PC-3 (cell line): ENCODE measurements at places on chromosomes 1 and 21. TPM values are rescaled to one million over a fixed set of nuclear protein-coding genes. Genes with fewer than 3 reads are reported as not detected.

GRCh38 chr1:96515925-96516324 is 205.7 kb upstream of the PTBP2 start:
- no peak for DNase-seq

DNA sequence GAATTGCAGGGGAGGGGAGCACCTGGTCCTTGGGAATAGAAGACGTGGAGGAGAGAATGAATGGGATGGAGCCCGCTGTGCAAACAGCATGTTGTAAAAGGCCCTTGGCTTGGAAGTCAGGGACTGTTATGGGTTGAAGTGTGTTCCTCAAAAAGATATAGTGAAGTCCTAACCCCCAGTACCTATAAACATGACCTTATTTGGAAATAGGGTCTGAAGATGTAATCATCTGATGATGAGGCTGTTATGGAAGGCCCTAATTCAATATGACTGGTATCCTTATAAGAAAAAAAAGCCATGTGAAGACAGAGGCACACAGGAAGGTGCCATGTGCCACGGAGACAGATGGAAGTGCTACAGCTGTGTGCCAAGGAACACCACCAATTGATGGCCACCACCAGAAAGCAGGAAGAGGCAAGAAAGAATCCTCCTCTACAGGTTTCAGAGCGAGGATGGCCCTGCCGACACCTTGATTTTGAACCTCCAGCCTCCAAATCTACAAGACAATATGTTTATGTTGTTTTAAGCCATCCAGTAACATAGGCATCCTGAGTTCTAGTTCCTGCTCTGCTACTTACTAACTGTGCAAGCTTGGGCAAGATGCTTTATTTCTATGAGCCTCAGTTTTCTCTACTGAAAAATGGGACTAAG is 51.2 kb downstream of the LRRN2 start:
- no peak for DNase-seq

Gene ACTL8
- total RNA-seq, result not detected in 2 replicates

Gene PDE9A
- 0.33 and 1.3 TPM in 2 replicates for total RNA-seq

- DNase-seq, result peak; percentile 26
Measured at GRCh38 chr21:22399681-22400514, 1401.7 kb downstream of the NCAM2 start.

GRCh38 chr1:25427696-25428095 is 3.0 kb upstream of the MACO1 start:
- DNase-seq, result no peak

- DNase-seq, result no peak
Measured at GRCh38 chr1:78540048-78540447, 49.3 kb downstream of the PTGFR start.

Gene PROX1
- total RNA-seq, result 0.12 TPM in 1 of 2 replicates, not detected in the other

GRCh38 chr1:11031624-11032262 is 15.3 kb downstream of the MASP2 start:
- DNase-seq, result no peak

GRCh38 chr21:35226328-35226727 is 177.2 kb upstream of the RUNX1 start:
- peak; percentile 78 for DNase-seq

- DNase-seq, result peak; percentile 74
Measured at GRCh38 chr1:44594871-44595735, 79.2 kb downstream of the TMEM53 start.

DNA sequence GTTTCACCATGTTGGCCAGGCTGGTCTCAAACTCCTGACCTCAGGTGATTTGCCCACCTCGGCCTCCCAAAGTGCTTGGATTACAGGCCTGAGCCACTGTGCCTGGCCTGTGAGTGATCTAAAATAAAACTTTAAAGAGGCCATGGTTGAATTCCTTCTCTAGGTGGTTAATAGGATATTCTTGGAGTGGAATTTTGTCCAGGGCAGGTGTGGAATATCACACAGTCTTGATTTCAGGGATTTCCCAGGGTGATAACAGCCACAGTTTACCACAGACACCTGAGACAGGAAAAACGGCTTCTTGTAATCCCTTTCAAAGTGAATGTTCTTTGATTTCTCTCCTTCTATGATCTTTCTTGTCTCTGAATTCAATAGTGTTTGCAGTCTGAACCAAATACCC is 32.1 kb upstream of the C1orf21 start:
- no peak for DNase-seq

DNA sequence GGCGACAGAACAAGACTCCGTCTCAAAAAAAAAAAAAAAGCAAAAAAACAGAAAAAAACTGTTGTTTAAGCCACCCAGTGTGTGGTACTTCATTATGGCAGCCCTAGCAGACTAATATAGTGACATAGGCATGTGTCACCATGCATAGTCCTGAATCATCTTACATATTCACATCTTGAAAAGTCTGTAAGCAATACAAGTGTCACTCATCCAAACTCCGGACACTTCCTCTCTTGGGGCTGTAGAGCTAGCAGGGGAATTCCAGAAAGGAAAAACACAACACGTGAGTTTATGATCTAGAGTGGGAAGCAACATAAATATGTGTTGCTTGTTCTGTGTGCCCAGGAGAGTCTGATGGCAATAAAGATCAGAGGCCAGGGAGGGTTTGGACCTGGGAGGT is 81.6 kb upstream of the KCNE2 start:
- peak; percentile 60 for DNase-seq

Gene IFI44
- total RNA-seq, result 7.1 and 10.4 TPM in 2 replicates

DNA sequence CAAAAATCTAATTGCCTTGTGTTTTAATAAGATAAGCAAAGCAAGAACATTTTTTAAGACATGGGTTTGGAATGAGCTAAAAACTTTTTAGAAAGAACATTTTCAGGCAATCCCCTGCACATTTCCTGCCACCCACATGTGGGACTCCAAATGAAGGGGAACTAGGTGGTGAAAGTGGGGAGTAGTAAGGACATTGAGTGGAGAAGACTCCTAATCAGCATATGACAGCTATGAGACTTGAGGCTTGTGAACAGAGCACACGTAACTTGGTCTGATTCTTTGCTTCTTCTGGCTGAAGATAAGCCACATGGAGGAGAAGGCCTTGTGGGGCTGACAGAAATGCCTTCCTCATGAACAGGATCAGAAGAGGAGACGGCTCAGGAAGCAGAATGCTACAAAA is 50.3 kb downstream of the FCER1A start:
- DNase-seq, result no peak

Gene SELENOF
- total RNA-seq, result 143 and 174 TPM in 2 replicates

- no peak for DNase-seq
Measured at GRCh38 chr1:240816472-240816871, 204.5 kb upstream of the GREM2 start.

Gene RXFP4
- not detected in 2 replicates for total RNA-seq

DNA sequence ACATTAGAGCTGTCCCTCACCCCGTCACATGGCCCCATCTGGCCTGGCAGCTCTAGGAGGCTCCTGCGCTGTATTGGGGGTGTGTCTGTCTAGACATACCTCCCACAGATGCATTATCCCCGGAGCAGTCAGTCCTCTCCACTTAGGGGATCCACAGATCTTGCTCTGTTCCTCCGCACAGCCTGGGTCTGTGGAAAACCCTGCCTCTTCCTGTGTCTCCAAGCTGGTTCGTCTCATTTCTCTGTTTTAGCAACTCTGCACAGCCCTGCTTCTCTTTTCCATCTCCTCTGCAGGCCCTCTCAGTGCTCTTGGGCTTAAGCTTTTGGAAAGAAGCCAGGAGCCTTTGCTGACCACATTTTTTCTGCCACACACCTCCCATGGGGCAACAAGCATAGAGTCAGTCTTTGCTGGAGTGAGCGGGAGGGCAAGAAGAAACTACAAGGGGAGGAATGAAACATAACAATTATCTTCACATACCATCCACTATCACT is 241.5 kb downstream of the FOXD2 start:
- DNase-seq, result no peak

- DNase-seq, result peak; percentile 72
Measured at GRCh38 chr1:17403081-17403480, 31.1 kb downstream of the PADI6 start.

DNA sequence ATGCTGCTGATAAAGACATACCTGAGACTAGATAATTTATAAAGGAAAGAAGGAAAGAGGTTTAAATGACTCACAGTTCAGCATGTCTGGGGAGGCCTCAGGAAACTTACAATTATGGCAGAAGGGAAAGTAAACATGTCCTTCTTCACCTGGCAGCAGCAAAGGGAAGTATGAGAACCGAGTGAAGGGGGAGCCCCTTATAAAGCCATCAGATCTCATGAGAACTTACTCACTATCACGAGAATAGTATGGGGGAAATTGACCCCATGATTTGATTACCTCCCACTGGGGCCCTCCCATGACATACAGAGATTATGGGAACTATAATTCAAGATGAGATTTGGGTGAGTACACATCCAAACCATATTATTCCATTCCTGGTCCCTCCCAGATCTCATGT is 154.4 kb downstream of the FASLG start:
- no peak for DNase-seq

- DNase-seq, result peak; percentile 51
Measured at GRCh38 chr21:44802396-44803153, 955 bp upstream of the UBE2G2 start.

Gene KRTAP12-1
- total RNA-seq, result 0.62 and 0.86 TPM in 2 replicates

- no peak for DNase-seq
Measured at GRCh38 chr1:85196358-85196757, 4.5 kb downstream of the SYDE2 start.

DNA sequence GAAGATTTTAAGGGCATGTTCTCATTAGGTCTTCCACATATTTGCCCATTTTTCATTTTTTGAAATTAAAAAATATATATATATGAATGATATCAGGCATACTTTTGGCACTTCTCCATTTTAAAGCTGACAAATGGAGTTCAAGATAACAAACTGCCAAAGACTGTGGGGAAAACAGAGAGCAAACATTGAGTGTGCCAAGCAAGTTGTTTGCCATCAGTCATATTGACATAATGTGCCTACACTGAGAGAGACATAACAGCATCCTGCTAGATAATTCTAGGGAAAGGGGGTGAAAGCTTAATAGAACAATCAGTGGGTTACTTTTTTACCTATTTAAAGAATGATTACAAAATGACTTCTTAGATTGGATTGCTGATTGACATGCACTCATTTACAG is 529.4 kb upstream of the CXADR start:
- no peak for DNase-seq

- peak; percentile 53 for DNase-seq
Measured at GRCh38 chr1:162230096-162230495, 146.6 kb downstream of the SPATA46 start.

GRCh38 chr1:147651466-147651865 is 18.9 kb downstream of the ACP6 start:
- DNase-seq, result no peak

GRCh38 chr1:45535988-45536766 is 14.4 kb upstream of the AKR1A1 start:
- DNase-seq, result peak; percentile 54

- peak; percentile 83 for DNase-seq
Measured at GRCh38 chr1:95116580-95117206, 462 bp upstream of the TLCD4 start.

DNA sequence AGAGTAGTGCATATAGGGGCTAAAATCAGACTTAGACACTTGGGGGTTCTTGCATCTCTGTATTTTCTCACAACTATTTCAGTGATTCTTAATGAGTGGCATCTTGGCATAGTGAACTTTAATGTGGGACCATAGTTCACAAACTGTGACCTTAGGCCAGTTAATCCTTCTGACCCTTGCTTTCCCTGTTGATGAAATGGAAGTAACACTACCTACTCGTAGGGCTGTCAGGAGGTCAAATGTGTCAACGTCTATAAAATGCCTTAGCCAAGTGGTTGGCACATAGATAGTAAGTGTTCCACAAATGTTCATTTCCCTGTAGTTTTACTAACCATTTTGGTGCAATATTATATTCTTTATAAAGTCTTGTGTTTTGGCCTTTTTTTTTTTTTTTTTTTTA is 49.4 kb downstream of the DYRK1A start:
- DNase-seq, result no peak

Gene SERINC2
- 44.6 and 51.5 TPM in 2 replicates for total RNA-seq

GRCh38 chr1:152699746-152700145 is 1.6 kb downstream of the LCE2A start:
- no peak for DNase-seq

GRCh38 chr1:87274851-87275250 is 53.8 kb upstream of the LMO4 start:
- no peak for DNase-seq

DNA sequence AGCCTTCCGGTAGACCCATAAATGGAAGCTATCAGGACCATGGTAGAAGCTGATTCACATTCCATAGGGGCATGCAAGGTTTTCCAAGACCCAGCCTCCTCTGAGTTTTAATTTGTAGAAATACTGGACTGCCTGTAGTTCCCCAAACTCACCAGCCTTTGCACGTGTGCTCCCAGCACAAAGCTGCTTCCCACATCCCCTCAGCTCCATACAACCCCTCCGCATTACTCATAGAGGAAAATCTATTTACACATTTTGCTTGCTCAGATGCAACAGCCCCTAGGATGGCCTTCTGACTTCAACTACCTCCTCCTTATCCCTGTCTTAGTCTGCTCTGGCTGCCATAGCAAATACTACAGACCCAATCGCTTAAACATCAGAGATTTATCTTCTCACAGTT is 336.2 kb downstream of the SETD4 start:
- DNase-seq, result no peak

Gene USH2A
- total RNA-seq, result not detected in 2 replicates

Gene SLC16A1
- 103 and 116 TPM in 2 replicates for total RNA-seq
